ENCODE measurements at places on chromosomes 6 and 20.

GRCh38 chr6:143976806-143977349 is 31.2 kb downstream of the PLAGL1 start:
- DNase-seq, result no peak

DNA sequence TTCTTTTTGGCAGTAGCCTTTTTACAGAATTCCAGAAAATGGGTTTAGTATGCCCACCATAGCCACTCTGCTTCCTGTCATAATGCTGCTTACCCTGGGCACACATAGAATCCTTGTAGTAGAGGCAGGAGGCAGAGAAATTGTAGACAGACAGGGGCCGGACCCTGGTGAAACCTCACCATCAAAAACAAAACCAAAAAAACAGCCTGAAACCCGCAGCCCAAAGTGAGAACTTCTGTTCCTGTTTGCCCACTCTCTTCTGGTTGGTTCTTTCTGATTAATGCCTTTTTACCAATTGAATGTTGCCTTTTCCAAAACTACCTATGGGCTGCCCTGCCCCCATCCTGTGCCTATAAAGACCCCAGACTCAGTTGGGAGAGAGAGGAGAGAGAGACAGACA is 188.2 kb downstream of the CDKAL1 start:
- no peak for DNase-seq

- DNase-seq, result no peak
Measured at GRCh38 chr6:89828988-89829471, 650 bp upstream of the CASP8AP2 start.

DNA sequence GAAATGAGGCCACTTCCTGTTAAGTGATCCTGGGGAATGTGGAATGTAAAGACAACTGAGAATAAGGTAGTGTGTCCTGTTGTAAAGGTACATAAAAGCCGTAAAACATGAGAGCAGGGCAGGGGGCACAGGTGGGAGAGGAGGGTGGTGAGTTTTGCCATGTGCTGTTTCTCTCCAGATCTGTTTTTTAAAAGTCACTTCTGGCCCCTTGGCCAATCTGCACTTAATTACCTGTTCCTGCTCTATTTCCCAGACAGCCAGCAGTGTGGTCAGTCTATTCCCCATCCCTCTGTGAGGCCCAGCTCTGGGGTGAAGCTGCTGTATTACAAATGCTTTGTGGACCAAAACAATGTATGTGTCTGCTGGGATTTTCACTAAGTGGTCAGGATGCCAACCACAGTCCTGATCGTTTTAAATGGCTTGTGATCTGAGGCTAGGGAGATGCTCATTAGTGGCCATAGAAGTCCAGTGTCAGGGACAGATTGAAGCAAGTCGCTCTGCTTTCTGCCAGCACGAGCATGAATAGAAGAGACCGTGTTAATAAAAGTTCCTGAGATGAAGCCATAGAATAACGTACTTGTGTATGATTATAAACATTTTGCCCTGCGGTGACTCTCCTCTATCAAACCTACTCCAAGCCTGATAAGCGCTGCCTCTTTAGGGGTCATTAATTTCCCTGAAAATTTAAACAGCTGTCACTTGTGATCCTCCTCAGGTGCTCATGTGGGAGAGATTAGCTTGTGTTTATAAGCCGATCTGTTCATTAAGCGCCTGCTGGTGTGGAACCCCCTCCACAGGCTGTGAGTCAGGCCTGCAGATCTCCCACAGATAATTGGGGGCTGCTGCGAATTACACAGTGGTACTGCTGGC is 111.8 kb upstream of the CENPW start:
- no peak for DNase-seq

- DNase-seq, result no peak
Measured at GRCh38 chr20:23533161-23533560, 35.1 kb downstream of the CST9L start.

DNA sequence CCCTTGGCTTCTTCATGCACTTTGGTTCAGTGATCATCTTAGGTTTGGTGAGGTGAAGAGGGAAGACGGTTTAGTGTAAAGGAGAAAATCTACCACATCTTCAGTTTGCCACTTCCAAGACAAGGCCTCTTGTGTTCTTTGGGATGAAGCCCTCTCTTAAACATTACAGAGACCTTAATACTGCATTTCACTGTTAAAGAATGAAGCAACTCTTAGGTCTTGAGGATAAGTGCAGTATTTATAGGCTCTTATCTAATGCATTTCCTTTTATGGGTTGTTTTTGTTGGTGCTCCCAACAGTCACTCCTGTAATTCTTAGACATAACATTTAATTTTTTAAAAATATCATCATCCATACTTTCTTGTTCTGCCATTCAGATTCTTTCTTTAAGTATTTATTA is 139.9 kb upstream of the LAMP5 start:
- no peak for DNase-seq

DNA sequence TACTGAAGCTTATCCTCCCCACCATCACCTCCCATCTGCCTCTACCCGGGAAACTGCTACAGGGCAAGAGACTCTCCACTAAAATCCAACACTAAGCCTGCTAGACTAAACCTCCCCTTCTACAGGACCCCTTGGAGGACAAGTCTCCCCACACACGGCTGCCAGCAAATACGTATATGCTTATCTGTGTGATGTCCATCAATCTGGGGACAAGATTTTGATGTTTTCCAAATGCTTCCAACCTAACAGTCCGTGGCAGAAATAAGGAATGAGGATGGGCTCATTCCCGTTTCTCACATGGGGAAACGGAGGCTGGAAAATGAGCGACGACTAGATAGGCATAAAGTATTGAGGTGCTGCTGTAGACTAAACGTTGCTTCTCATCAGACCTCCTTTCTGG is 1.8 kb downstream of the KCNK5 start:
- DNase-seq, result no peak

- DNase-seq, result no peak
Measured at GRCh38 chr20:42949950-42950349, 239.8 kb downstream of the PTPRT start.

DNA sequence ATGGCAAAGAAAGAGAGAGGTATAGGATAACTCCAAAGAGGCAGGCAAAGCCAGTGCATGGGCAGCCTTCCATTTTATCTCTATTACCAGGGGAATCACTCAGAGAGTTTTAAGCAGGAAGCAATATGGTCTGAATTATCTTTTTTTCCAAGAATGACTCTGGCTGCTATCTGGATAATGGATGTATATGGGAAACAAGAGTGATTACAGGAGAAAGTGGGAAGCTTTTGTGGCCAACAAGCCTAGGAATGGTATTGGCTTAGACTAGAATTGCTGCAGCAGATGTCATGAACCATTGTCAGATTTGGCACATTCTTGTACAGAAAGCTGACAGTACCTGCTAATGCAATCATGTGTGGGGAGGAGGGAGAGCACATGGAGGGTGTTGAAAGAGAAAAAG is 73.0 kb upstream of the BTBD3 start:
- no peak for DNase-seq

DNA sequence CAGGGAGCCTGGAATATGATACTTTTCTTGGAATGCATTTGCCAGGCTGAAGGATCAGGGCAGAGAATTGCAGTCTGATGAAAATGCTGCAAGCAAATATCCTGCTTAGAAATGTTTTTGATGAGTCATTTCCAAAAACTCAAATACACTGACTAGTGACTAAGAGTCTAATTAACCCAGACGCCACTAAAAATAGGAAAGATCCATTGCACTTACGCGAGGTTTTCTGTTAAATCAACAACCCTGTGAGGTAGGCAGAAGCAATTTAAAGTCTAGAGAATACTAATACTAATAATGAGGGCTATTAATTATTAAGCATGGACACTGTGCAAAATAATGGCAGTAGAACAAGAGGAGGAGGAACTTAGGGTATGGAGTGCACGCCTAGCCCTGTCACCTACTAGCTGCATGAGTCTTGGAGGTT is 130.1 kb upstream of the DOK5 start:
- DNase-seq, result no peak

DNA sequence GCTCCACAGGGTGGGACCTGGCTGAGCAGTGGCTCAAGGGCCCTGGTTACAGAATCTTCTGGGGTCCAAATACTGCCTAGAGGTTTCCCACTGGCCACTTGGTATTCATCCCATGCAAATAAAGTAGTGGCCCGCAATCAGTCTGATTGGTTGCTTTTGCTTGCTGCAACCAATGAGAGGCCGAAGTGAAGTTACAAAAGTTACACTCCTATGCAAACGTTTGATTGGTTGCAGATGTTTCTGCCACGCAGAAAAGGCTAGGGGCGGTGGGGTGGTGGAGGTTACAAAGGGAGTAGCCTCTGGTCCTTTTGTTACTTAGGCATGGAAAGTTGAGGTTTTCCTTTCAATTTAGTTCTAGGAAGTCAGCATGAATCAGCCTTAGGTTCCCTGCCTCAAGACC is 3.6 kb upstream of the NHLRC1 start:
- DNase-seq, result no peak

DNA sequence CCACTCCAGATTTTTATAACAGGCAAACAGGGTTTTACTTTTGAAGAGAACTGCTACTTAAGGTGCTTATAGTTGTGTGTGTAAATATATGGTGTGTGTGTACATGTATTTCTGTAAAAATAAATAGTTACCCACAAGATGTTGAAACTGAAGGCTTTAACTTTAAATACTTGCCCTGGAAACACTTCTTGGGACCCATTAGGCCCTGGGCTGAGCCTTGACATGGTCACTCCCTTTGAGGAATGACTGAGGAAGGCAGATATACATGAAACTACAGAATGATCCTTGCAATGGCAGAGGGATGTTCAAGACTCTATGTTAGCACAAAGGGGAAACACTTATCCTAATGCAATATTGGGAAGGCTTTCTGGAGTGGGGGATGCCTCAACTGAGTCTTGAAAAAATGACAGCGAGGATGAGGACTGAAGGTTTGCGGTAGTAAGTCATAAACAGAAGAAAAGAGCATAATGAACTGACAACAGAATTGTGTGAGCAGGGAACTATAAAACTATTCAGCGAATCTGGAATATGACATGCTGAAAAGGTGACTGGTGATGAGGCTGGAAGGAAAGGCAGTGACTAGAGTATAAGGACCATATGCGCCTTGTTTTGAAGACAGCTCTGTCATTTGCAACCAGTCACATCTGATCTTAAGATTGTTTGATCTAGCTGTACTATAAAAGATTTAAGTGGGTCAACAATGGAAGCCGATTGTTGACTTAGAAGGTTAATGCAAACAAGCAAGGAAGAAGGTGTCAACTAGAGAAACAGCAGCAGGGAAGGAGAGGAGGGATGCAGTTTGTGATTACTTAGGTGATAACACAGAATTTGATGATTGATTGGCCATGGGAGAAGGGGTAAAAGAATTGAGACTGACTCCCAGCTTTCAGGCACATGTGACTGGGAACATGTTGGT is 64.4 kb upstream of the COL21A1 start:
- DNase-seq, result no peak

GRCh38 chr6:82095091-82095490 is 152.5 kb downstream of the IBTK start:
- DNase-seq, result no peak

DNA sequence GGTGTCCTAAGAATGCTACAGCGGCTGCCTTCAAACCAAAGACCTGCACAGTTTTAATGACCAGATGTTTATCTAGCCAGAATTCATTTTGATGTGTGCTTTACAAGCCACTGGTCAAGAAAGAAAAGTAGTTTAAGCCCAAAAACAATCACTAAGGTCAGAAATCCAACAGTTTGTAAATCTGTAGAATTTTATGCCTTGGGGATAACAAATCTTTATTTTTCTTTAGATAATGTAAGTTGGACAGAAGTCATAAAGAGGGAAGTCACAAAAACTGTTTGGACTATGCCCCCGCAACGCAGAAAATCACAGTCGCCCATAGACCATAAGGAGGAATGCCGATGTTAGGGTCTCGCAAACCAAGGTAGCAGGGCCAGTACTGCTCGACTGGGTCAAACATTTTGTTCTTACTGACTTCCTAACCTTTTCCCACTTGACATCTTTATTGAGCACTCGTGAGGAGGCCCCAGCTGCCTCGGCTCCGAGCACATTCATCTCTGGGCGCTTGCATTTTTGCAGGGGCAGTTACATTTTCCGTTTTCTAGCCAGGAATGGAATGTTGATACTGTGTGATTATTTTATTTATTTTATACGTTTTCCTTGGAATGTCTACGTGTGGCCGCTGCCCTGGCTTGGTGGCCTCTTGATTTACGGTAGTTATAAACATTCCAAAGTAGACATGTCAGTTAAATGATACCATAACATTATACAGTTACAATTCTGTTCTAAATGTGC is 56.7 kb upstream of the APCDD1L start:
- no peak for DNase-seq

GRCh38 chr20:44326391-44327159 is 10.3 kb upstream of the R3HDML start:
- DNase-seq, result no peak

DNA sequence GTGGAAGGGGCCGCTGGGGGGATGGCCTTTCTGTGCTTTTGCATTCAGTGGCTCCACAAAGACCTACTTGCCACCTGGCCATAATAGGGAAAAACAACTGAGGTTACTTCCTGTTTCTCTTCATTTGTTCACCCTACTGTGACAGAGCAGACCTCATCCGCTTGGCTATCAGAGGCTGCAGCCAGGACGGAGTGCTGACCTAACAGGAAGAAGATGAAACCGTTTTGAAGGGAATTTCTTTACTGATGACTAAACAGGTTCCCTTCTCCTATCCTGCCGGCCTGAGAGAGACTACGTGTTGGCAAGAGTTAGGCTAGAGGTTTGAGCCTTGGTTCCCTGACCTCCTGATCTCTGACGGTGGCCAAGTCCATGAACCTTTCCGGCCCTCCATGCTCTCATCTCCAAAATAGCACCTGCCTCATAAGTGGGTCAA is 21.3 kb downstream of the PRR18 start:
- no peak for DNase-seq
